ENCODE measurements at places on chromosomes 1 and 21.
A peak's percentile ranks its signal among the peaks of the same experiment; 100 is the strongest.

GRCh38 chr1:11874258-11874562 lies 15.5 kb upstream of the NPPB start:
- no peak overlapping the region for H3K27ac ChIP-seq
- H3K4me3 ChIP-seq = no peak overlapping the region
- no peaks in the 10 kb centered on the region for H3K36me3 ChIP-seq
- no peaks in the 10 kb centered on the region for H3K27me3 ChIP-seq
- no peak for DNase-seq
- no peaks in the 10 kb centered on the region for H3K4me1 ChIP-seq

- H3K4me1 ChIP-seq = peaks cover 37% of the 10 kb centered on the region
- H3K27ac ChIP-seq = peak overlapping the region; percentile 61
- peak; percentile 85 for DNase-seq
- no peaks in the 10 kb centered on the region for H3K36me3 ChIP-seq
These were observed 663.7 kb downstream of the PTPRC start for GRCh38 chr1:199302554-199302953.

- H3K27ac ChIP-seq = peak overlapping the region; percentile 2
- no peaks in the 10 kb centered on the region for H3K36me3 ChIP-seq
- H3K4me1 ChIP-seq = peaks cover 18% of the 10 kb centered on the region
- H3K27me3 ChIP-seq = no peaks in the 10 kb centered on the region
- DNase-seq = no peak
- peak overlapping the region; percentile 35 for H3K4me3 ChIP-seq
These were observed 824 bp upstream of the IFI44L start for GRCh38 chr1:78619446-78619802.

- DNase-seq = no peak
- H3K4me1 ChIP-seq = no peaks in the 10 kb centered on the region
- H3K4me3 ChIP-seq = no peak overlapping the region
These were observed 21.1 kb upstream of the AJAP1 start for GRCh38 chr1:4633346-4633745.

Data from endothelial cell of umbilical vein (primary cell).